ENCODE measurements at places on chromosomes 1 and 21.

DNA sequence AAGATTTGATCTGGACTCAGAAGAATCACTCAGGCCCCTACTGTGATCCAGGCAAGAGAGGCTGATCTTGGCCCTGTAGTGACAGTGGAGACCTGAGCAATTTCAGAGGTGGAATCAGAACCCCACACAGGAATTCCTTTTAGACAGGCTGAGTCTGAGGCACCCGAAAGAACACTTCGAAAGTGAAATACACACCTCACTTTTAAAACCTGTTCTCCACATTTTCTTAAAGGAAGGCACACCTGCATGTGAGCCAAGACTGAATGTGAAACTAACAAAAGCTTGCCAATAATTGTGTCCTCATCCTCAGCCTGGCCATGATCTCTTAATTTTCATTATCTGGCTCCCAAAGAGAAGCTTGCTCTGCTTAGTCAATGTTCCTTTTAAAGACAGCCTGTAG lies 32.2 kb downstream of the SIPA1L2 start:
- no peak for DNase-seq
- no peak overlapping the region for H3K27ac ChIP-seq
- no peaks in the 10 kb centered on the region for H3K27me3 ChIP-seq
- H3K36me3 ChIP-seq, result no peaks in the 10 kb centered on the region

GRCh38 chr1:38814984-38815464 lies 44.5 kb downstream of the RRAGC start:
- H3K4me3 ChIP-seq, result no peak overlapping the region
- H3K27ac ChIP-seq, result no peak overlapping the region
- H3K27me3 ChIP-seq, result peaks cover 46% of the 10 kb centered on the region
- no peaks in the 10 kb centered on the region for H3K36me3 ChIP-seq

GRCh38 chr1:44559330-44559729 lies 115.0 kb downstream of the TMEM53 start:
- no peaks in the 10 kb centered on the region for H3K36me3 ChIP-seq
- no peak overlapping the region for H3K4me3 ChIP-seq
- no peaks in the 10 kb centered on the region for H3K4me1 ChIP-seq
- H3K27ac ChIP-seq, result no peak overlapping the region

GRCh38 chr1:204151552-204152309 lies at the start of gene ETNK2:
ETNK2 (minus strand) TSS chr1:204152044; CDS start chr1:204151852, 192 bp downstream.
- H3K4me1 ChIP-seq, result peaks cover 10% of the 10 kb centered on the region
- no peaks in the 10 kb centered on the region for H3K27me3 ChIP-seq
- no peaks in the 10 kb centered on the region for H3K36me3 ChIP-seq
- H3K27ac ChIP-seq, result peak within 1 kb of the TSS; percentile 42
- H3K4me3 ChIP-seq, result peak within 1 kb of the TSS; percentile 86
- DNase-seq, result peak; percentile 56

DNA sequence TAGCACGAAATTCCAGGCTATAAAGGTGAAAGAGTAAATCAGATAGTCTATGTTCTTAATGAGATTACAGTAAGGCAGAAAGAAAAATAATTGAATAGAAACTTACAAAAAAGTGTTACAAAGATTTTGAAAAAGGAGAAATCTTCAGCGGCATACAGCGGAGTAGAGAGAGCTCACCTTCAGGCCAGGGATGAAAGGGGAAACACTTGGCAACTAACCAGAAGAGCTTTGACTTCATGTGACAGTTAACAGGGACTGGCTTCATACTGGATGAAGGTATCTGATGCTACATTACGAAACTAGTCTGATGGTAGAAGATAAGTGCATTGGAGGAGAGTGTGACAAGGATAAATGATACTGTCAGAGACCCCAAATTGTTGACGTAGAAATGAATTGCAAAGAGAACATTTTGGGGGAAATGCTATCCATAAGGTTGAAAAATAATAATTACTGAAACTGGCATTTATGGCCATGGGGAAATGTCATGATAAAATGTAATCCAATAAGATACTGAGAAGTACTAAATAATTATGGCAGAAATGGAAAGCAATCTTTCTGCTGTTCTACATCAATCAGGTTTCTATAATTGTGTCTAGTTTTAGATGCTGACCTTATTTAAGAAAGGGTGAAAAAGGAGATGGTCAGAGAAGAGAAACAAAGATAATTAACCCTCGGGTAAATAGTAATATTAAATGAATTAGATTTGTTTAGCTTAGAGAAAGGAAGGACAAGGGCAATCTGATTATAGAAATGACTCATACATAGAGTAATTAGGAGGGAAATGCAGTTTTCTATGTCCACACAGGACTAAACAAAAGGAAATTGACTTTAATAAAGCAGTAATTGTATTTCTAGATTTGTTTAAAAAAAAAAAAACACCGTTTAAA lies 808.7 kb downstream of the NCAM2 start:
- H3K4me1 ChIP-seq, result no peaks in the 10 kb centered on the region
- no peak overlapping the region for H3K27ac ChIP-seq
- no peaks in the 10 kb centered on the region for H3K36me3 ChIP-seq
- DNase-seq, result no peak
- no peak overlapping the region for H3K4me3 ChIP-seq

DNA sequence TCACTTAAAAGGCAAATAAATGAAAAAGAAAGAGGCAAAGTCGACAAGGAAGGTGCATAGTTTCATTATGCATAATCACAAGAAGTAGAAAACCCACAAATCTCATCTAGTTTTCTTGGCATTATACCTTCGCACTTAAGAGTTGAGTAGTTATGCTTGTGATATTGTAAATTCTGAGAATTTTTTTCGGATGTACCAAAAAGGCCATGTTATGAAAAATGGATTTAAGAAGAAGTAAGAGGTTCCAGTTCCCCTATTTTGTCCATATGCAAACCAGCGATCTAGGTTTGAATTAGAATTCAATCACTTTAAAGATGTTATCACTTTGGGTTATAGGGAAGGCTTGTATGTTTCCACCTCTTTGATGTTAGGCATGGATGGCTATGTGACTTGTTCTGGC lies 7.9 kb upstream of the ERICH3 start:
- H3K36me3 ChIP-seq, result no peaks in the 10 kb centered on the region
- H3K4me3 ChIP-seq, result no peak overlapping the region
- H3K27me3 ChIP-seq, result no peaks in the 10 kb centered on the region

DNA sequence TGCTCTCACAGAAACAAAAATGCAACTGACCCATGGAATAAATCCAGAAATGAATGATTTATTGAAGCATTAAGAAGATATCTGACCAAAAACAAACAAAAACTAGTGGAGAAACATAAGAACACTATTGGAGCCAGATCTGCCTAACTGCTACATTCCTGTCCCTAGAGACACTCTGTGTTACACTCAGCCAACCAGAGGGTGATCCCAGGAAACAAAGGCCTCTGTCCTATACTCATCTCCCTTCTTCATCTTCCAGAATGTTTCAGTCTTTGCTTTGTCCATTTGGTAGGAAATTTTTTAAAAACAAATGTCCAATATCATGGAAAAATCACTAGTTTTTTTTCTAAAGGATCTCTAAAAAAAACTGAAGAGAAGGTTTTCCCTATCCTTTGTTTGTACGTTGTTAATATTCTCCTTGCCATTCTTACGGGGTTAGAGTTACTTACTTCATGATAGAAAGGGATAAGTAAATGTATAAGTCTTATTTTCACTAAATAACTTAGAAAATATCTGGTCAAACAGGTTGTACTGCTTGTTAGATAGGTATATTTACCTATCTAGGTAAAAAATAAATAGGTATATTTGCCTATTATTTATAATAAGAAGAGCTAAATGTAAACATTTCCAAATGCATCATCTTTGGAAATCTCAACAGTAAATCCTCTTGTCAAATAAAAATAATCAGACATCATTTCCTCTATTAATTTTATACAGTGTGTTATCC lies 59.1 kb downstream of the NME7 start:
- no peak for DNase-seq
- H3K4me1 ChIP-seq, result no peaks in the 10 kb centered on the region
- H3K27me3 ChIP-seq, result no peaks in the 10 kb centered on the region
- no peak overlapping the region for H3K27ac ChIP-seq

DNA sequence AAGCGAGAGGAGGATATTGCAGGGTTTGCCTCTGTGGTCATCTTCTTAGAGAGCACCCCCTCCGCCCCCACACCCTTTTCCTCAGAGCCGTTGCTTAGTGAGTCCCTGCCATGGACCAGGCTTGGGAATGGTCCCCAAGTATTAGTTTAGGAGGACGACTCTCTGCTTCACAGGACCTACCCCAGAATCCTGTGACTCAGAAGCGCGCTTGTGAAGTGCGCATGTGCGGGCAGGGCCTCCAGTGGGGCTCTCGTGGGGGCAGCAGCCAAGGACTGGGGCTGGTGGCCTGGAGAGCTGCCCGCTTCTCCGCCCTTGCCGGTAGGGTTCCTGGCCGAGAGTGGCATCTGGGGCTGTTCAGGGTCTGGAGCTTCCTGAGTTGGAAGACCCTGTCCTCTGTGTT lies 37.3 kb upstream of the HMGN1 start:
- H3K36me3 ChIP-seq, result no peaks in the 10 kb centered on the region
- DNase-seq, result no peak
- H3K4me1 ChIP-seq, result peaks cover 14% of the 10 kb centered on the region

DNA sequence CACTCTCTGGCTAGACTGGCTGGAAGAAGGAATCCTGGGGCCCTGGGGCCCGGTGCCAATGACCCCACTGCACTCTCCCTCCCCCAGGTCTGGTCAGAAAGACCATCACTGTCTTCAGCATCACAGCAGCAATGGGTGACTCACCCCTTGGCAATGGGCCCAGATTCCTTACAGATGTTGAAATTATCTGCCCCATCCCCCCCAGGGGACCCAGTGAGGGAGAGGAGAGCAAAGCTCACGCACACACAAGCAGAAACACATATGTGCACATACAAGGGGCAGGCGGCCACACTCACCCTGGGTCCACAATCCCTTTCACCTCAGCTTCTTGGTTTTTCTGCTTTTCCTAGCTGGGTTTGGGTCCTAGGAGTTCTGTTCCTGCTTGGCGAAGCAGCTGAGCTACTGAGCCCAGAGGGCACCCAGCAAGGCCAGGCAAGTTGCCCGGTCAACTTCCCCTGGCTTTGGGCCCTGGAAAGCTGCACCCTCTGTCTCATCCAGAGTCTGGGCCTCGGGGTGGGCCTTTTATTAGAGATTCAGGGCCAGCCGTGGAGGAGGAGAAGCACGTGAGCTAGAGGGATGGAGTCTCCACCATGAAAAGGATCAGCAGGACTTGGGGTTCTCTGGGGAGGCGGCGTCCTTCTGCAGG lies 2.6 kb downstream of the COL16A1 start:
- no peaks in the 10 kb centered on the region for H3K36me3 ChIP-seq
- H3K4me3 ChIP-seq, result no peak overlapping the region
- no peak overlapping the region for H3K27ac ChIP-seq
- H3K4me1 ChIP-seq, result peaks cover 24% of the 10 kb centered on the region

DNA sequence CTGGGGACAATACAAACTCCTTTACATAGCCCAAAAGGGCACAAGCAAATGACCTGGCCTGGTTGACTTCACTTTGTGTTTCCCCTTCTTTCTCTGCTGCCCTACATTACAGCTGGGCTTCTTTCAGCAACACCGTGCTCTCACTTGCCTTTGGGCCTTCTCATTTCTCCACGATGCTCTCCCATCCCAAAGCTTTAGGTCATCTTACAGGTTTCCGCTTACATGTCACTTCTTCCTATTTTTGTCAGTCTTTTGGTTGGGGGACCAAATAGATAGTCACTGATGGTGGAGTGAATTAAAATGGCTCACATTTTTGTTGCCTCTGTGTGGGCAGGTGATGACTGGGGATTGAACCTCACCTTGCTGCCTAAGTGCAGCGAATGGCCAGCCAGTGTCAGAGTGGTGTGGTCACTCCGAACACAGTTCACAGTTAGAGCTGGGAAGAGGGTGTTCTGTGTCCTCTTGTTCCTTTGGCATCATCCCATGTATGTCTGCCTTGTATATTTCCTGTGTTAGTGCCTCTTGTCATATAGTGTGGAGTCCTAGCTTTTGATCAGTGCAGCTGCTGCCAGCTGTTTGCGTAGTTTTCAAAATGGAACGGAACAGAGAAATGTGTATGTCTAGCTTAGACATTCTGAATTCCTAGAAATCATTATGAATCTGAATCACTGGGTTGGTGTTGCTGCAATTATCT lies 134.8 kb downstream of the NOS1AP start:
- DNase-seq, result no peak
- H3K27me3 ChIP-seq, result no peaks in the 10 kb centered on the region
- no peaks in the 10 kb centered on the region for H3K4me1 ChIP-seq
- no peak overlapping the region for H3K4me3 ChIP-seq
- no peaks in the 10 kb centered on the region for H3K36me3 ChIP-seq

DNA sequence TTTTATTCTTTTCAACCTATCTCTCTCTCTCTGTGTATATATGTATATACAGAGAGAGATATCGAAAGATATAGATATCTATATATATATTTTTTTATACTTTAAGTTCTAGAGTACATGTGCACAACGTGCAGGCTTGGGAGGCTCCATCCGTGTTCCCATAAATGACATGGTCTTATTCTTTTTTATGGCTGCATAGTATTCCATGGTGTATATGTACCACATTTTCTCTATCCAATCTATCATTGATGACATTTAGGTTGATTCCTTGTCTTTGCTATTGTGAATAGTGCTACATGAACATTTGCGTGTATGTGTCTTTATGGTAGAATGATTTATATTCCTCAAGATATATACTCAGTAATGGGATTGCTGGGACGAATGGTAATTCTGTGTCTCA lies 55.2 kb upstream of the GPR88 start:
- H3K4me3 ChIP-seq, result no peak overlapping the region
- no peaks in the 10 kb centered on the region for H3K27me3 ChIP-seq

GRCh38 chr1:237712586-237713157 lies 178.1 kb downstream of the ZP4 start:
- no peak overlapping the region for H3K4me3 ChIP-seq
- no peak for DNase-seq
- no peak overlapping the region for H3K27ac ChIP-seq
- no peaks in the 10 kb centered on the region for H3K36me3 ChIP-seq

DNA sequence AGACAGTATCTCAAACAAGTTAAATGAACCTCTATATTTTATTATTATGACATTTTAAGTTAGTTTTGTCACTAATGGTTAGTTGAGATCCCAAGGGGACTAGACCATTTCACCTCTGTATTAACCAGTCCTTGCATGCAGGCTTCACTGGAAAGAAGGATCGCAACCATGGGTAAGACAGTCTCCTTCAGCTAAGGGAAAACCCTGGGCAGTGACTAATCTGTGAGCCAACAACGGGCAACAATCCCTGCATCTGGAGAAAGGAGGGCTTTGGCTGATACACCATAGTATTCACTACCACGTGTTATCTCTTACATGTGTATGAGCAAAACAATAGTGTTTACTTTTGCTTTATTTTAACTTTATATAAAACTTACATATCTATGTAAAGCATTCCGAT lies 708.8 kb upstream of the CHRM3 start:
- H3K4me3 ChIP-seq, result no peak overlapping the region
- H3K36me3 ChIP-seq, result no peaks in the 10 kb centered on the region
- no peaks in the 10 kb centered on the region for H3K27me3 ChIP-seq
- no peaks in the 10 kb centered on the region for H3K4me1 ChIP-seq

- no peak overlapping the region for H3K4me3 ChIP-seq
- H3K27ac ChIP-seq, result no peak overlapping the region
- no peaks in the 10 kb centered on the region for H3K36me3 ChIP-seq
- no peak for DNase-seq
- H3K4me1 ChIP-seq, result no peaks in the 10 kb centered on the region
These were observed 258.5 kb downstream of the TRABD2B start for GRCh38 chr1:47738560-47739182.

- DNase-seq, result no peak
- H3K4me1 ChIP-seq, result no peaks in the 10 kb centered on the region
- H3K36me3 ChIP-seq, result no peaks in the 10 kb centered on the region
These were observed 219.5 kb downstream of the ZP4 start for GRCh38 chr1:237671262-237671661.
